Activated effector memory CD4-positive, alpha-beta T cell treated with anti-CD3 and anti-CD28 coated beads, Interleukin-2, amount 50 U/mL, for 16 hours (primary cell): ENCODE measurements at places on chromosomes 11 and 22.

GRCh38 chr11:62295504-62295903 lies 3.4 kb downstream of the SCGB1D4 start:
- DNase-seq: no peak

GRCh38 chr11:46247090-46247489 lies 30.4 kb upstream of the CREB3L1 start:
- peak; percentile 47 for DNase-seq

DNA sequence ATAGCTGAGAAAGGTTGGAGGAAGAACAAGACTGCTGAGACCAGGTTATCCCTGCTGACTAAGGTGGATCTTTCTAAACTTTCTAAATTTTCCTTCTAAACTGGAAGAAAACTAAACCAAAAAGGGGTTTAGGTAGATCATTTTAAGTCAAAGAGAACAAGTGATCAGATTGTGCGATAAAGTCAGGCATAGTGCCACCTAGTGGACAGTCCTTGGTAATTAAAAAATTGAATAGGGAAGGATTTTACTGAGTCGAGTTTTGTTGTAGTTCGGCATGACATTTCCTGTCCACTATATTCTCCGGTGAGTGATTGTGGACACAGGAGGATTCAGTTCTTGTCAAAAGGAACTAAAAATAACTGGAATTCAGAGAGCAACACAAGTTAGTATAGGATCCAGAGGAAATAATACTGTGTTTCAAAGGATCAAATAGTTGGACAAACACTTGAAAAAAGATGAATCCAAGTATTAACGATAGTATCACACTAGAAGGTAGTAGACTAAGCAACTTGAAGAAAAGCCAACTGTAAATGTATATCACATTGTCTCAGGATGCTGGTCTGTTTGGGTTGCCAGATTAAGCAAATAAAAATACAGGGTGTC lies 1236.4 kb downstream of the FAM181B start:
- DNase-seq: no peak

- DNase-seq: no peak
Measured at GRCh38 chr11:123905826-123906225, 3.9 kb downstream of the OR8D4 start.

DNA sequence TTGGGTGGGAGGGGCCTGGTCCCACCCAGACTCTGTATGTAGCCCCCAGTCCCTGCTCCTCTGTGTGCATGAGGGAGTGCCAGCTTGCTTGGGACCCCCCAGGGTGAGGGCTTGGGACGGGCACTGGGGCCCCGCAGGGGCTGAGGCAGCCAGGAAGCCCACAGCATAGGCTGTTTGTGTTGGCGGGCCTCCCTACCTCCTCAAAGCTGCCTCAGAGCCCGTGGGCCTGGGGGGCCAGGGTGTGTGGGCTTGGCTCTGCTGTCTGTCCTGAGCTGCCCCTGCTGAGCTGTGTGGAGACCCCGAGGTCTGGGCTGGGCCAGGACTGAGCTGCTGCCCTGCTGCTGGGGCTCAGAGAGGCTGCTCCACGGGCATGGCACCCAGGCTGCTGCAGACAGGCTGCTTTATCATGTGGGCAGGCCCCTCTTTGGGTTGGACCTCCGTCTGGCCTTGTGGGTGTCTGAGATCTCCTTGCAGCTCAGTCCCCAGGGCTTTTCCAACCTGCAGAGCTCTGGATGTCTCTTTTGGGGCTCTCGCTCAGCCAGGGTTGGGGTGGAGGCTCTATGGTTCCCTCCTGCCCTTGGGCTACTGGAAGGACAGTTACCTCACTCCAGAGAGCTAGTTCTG lies 3.3 kb downstream of the TSPAN4 start:
- no peak for DNase-seq

GRCh38 chr11:37504060-37504611 lies 906.1 kb upstream of the RAG2 start:
- DNase-seq: no peak

- no peak for DNase-seq
Measured at GRCh38 chr11:129861702-129862522, 33.5 kb downstream of the NFRKB start.

GRCh38 chr22:38348751-38349496 lies 31.7 kb upstream of the CSNK1E start:
- DNase-seq: peak; percentile 44

DNA sequence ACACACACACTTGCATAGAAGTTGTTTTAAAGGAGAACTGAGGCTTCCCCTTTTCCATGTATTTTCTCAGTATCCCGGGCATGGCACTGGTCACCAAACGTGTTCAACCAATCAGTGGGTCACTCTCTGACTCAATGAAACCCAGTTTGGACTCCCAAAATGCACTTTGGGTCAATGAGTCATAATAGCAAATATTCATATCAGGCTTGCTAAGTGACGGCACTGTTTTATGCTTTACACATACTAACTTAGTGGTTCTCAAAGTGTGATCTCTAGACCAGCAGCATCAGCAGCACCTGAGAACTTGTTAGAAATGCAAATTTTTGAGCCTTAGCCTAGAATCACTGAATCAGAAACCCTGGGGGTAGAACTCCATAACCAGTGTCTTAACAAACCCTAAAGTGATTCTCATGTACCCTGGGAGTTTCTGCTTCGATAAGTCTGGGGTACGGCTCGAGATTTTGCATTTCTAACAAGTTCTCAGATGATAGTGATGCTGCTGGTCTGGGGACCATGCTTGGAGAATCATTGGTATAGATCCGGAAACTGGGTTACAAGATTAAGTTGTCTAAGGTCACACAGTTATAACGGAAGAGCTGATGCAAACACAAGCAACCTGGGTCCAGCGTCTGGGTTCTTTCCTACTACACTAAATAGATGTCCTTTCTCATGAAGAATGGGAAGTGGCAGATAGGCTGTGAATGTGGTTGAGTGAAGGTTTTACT lies 35.6 kb downstream of the ETS1 start:
- DNase-seq: peak; percentile 61

GRCh38 chr11:105915021-105915420 lies 107.0 kb downstream of the MSANTD4 start:
- no peak for DNase-seq

- DNase-seq: no peak
Measured at GRCh38 chr11:86397351-86397750, 22.7 kb downstream of the CCDC81 start.

GRCh38 chr11:128908391-128909246 lies 17.5 kb downstream of the KCNJ5 start:
- DNase-seq: no peak

- DNase-seq: no peak
Measured at GRCh38 chr11:21148376-21148775, 479.0 kb downstream of the NELL1 start.

DNA sequence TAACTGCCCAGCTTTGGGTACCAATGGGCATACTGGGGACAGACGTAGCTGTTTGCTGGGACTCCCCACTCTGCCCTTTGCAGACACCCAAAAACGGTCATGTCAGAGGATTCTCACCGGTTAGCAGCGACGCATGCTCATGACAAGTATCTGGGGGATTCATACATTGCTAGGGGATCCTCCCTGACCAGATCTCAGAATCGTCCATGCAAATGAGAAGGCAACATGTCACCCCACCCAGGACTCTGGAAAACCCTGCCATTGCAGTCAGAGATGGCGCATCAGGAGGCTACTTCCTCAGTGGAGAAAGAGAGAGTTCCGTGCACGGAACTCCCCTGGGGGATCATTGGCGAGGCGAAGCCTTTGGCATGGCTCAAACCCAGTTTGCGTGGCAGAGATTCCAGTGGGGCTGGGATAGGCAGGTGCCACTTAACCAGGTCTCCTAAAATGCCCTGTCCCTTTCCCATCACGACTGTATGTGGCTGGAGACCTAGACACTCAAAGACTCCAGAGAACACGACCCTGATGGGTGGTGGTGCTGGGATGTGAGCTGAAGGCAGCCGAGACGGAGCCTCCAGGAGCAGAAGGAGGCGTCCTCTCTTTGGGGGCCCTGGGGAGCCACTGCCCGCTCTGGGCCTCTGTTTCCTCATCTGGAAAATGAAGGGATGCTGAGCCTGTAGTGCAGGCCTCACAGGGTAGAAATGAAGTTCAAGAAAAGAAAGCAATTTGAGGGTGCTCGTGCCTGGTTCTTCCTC lies 4.9 kb downstream of the RGL4 start:
- DNase-seq: peak; percentile 46

GRCh38 chr11:120589376-120589775 lies 77.8 kb downstream of the GRIK4 start:
- DNase-seq: no peak

- peak; percentile 76 for DNase-seq
Measured at GRCh38 chr22:37284805-37285355, 2.6 kb downstream of the CYTH4 start.

- no peak for DNase-seq
Measured at GRCh38 chr11:20088397-20089225, 71.7 kb downstream of the DBX1 start.

- no peak for DNase-seq
Measured at GRCh38 chr22:22714600-22715335, 70.4 kb downstream of the GGTLC2 start.

DNA sequence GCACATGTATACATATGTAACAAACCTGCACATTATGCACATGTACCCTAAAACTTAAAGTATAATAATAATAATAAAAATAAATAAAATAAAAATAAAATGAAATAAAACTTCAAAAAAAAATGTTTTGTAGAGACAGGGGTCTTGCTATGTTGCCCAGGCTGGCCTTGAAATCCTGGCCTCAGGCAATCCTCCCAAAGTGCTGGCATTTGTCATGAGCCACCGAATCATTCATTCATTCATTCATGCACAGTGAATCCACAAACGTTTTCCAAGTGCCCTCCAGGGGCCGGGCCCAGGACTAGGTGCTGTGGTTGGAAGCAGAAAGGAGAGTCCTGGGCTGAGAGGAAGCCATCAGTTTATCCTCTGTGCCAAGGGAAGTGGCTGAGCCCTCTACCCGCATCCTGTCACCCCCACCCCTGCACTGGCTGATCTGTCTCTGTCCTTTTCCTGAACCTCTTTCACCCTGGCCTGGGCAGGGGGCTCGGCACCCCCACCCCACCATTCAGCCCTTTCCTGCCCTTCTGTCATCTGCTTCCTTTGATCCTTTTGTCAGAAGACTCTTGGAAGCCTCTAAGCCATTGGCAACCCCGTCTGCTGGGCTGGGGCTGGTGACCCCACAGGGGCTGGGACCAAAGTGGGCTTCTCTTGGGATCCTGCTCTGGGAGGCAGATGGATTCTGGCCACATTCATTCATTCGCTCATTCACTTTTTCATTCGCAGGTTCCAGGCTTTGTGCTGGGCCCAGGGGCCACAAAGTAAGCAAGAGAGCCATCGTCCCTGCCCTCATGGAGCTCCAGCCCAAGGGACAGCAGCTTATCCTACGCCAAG lies 84.3 kb downstream of the IGLL1 start:
- DNase-seq: no peak

GRCh38 chr11:25777343-25777742 lies 554.6 kb upstream of the ANO3 start:
- no peak for DNase-seq

- no peak for DNase-seq
Measured at GRCh38 chr11:7639643-7640025, 33.7 kb downstream of the CYB5R2 start.

DNA sequence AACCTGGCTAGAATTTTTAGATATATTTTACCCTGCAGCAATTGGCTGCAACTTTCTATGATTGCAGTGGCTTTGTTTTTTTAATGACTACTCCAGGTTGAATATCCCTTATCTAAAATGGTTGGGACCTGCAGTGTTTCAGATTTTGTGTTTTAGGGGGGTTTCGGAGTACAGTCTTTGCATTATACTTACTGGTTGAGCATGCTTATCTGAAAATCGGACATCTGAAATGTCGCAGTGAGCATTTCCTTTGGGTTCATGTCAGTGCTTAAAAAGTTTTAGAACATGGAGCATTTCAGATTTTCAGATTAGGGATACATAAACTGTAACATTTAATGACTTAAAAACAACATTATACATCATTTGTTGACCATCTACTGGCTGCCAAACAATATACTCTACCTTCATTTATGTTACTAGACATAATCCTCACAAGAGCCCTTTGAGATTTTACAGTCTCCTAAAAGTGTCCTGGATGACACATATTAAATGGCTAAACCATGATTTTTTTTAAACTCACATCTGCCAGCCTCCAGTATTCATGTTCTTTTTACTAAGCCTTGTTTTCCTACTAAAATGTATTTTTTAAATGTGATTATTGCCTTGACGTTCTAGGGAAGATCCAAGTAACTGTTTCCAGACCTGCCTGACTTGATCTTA lies 66.3 kb downstream of the PRMT3 start:
- no peak for DNase-seq

DNA sequence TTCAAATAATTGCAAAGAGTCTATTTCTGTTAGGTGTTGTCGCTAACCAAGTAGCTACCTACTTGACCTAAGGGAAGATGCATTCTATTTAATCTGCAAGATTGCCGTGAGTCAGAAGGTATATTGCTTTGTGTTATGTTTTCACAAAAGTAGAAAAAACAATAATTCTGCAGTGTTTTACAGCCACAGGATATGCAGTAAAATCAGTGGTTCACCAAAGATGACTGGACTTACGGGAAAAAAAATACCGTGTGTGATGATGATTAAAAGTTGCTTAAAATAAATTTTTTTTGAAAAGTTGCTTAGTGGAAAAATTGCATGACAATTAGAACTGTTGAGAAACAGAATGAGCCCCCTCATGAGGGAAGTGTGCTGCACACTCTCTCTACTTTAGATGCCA lies 209.1 kb downstream of the DDX10 start:
- no peak for DNase-seq

- DNase-seq: no peak
Measured at GRCh38 chr11:61533401-61533800, 24.9 kb downstream of the LRRC10B start.

GRCh38 chr11:128294671-128295050 lies 292.7 kb downstream of the ETS1 start:
- DNase-seq: no peak

GRCh38 chr11:110119317-110119716 lies 26.1 kb downstream of the ZC3H12C start:
- DNase-seq: no peak

DNA sequence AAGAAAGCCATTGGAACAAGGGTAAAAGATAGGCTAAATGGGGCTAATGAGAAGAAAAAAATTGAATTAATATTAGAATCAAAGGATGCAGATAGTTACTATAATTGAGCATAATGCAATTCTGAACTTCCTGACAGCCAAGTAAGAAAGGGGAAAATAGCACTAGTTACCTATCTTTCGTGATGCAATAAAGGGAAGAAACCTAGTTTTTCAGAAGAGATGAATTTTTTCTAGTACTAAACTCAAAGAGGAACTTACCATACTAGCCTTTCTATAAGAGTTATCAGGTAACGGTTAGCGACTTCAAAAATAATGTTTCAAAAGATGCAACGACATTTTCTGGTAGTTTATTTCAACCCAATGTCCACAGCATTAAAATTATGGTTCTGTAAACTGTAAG lies 8.8 kb upstream of the WT1 start:
- no peak for DNase-seq
